ENCODE measurements at places on chromosomes 12 and 14.

DNA sequence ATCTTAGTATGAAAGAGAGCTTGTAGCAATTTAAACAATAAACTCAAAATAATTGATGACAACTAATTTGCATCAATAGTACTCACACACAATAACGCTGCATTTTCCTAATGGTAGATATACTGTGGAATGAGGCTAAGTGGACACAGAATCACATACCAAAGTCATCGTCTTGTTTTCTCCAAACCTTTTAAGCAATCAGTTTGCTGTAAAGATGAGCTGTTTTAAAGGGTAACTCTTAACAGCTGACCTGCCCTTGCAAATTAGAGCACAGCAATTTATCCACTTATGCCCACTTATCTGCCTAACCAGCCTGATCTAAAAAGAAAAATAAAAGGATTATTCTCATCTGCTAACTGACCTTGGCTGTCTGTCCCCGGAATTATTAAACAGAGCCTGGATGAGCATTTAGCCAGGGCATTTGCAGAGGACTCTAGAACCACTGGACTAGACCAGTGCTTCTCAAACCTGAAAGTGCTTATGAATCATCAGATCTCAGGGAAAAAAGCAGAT is 174.3 kb upstream of the BCL2L14 start:
- no peak for DNase-seq

DNA sequence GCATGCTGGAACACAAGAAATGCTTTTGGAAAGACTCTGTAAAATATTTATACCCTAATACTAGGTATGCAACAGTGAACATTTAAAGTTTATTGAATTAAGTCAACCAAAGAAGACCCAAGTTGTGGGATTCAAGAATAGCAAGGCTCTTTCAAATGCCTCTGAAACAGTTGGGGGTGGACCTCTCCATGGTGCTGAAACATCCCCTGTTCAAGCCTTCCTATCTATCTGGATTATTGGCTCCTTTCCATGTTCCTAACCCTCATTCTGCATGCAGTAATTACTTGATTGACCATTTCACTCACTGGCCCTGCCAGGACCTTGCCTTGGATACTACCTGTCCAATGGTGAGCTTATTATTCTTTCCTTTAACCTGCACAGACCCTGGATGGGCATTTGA is 349.7 kb downstream of the NRXN3 start:
- peak; percentile 2 for DNase-seq

DNA sequence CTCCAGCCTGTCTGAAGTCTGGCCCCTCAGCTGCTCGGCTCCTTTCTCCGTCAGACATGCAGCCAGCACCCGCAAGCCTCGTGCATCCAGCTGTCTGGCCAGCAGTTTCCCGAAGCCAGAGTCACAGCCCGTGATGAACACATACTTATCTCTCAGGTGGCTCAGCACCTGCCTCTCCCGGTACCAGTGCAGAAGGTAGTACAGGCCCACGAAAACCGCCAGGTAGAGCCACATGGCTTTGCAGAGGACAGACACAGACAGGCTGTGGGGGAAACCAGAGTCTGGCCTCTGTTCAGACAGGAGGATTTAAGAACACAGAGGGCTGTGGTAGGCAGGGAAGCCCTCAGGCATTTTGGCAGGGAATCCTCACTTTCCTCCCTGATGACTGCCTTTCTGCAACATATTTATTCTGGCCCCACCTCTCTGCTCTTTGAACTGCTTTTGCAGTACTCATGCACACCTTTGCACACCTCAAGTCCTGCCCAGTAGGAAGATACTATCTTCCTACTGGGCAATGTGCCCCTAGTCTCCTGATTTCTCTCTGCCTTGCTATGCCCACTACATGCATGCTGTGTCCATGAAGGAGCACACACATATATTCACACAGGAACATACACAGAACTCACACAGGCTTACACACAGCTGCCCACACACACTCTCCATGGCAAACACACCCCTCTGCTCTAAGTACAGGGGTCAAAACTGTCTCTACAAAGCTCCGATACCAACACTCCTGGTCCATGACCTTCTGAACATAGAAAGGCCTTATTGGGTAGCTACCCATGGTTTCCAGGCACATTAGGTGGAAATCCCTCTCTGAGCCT is at the start of gene RDH16:
Gene RDH16 (minus strand): TSS at position 380 of the 824 bp plus-strand sequence. CDS start 146 bp downstream, at position 234.
- no peak for DNase-seq

DNA sequence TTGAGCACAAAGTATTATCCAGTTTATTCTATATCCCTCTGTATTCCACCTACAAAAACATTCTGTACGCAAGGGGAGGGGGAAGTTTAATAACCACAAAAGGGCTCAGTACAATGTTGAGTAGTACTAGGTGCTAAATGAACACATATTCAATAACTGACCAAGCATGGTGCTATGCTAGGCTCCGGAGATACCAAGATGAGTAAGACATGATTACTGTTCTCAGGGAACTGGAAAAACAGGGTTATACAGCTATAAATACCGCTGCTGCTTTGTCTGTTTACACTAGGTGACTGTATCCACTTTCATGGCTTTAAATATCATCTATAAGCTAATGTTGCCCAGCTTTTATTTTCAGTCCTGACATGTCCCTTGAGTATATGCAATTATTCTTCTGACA is 135.8 kb downstream of the INSM2 start:
- DNase-seq, result peak; percentile 16

GRCh38 chr14:33808187-33808586 is 142.7 kb downstream of the EGLN3 start:
- DNase-seq, result no peak

DNA sequence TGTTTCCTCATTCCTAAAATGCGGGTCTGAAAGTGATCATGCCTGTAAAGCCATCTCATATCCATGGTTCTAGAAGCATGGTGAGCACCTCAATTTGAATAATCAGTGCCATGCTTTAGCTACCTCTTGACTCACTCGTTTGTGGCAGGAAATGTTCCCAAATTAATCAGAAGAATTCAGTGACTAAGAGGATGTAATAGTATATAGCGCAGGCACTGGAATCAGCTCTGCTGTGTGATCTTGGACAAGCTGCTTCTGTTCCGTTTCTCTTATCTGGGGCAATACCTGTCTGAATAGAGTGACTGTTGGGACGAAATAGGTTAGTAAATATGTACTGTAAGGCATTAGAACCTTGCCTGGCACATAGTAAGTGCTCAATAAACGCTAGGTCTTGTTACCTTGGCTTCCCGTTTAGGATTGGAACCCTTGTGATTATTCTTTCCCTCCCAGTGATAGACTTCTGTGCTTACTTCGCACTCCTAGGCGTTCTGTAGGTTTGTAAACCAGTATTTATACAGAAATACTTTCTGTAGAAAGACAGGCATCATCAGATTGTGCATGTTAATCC is 820 bp upstream of the SMAGP start:
- DNase-seq, result peak; percentile 60

GRCh38 chr12:24011927-24012507 is 62.5 kb upstream of the SOX5 start:
- DNase-seq, result no peak

DNA sequence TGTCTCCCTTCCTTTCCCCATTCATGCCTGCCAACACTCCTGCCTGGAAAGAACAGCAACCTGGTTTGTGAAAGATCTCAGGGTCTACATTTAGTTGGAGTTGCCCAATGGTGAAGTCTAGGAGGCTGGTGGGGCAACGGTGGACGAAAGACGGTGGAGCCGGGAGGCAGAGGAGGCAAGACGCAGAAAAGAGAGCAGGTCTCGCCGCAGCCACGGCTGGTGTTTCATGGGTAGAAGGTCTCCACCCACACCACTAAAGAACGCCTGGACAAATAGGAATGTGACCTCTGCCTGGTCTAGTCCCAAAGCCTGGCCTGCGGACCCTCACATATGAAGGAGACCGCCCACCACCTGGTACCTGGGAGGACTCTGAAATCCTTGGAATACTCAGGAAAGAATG is 185.6 kb downstream of the ALG10 start:
- no peak for DNase-seq

DNA sequence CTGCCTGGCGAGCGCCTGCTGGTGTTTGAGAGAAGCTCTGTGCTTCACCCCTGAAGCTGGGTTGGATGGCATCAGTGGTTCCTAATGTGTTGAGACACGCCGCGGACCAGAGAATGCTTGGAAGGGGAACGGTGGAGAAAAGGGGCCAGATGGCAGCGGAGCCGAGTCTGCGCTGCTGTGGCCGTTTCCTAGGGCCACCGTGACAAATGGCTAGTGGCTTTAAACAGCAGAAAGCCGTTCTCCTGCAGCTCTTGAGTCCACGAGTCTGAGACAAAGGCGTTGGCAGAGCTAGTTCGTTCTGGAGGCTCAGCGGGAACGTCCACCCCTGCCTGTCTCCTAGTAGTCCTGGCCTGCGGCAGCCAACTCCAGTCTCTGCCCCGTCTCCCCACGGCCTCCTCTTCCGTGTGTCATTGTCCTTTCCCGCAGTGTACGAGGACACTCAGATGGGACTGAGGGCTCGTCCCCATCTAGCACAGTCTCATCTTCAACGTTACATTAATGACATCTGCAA is 103.6 kb downstream of the ADGRD1 start:
- no peak for DNase-seq

DNA sequence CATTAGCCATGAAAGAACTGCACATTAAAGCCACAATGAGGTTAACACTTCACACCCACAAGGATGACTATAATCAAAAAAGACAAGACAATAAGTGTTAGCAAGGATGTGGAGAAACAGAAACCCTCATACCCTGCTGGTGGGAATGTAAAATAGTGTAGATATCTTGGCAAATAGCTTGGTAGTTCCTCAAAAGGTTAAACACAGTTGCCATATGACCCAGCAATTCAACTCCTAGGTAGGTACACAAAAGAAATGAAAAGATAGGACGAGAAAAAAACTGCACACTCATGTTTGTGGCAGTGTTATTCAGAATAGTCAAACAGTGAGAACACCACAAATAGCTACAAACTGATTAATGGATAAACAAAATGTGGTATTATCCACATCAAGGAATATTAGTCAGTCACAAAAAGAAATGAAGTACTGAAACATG is 93.5 kb downstream of the ATXN2 start:
- no peak for DNase-seq

DNA sequence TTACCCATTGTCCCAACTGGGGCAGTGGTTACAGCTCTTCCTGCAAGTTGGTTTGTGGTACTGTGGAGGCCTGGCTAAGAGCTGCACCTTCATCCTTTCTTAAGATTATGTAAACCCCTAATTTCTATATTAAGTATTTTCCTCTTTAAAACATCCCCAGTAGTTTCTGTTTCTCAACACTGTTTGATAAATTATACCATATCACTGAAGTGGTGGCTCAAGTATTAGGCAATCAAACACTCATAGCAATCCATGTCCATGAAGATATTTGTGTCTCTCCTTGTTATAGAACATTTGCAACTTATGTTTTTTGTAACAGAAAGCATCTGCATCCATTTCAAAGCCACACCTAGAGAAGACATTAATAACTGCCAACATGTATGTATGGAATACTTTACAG is 31.8 kb downstream of the ATXN3 start:
- peak; percentile 11 for DNase-seq

DNA sequence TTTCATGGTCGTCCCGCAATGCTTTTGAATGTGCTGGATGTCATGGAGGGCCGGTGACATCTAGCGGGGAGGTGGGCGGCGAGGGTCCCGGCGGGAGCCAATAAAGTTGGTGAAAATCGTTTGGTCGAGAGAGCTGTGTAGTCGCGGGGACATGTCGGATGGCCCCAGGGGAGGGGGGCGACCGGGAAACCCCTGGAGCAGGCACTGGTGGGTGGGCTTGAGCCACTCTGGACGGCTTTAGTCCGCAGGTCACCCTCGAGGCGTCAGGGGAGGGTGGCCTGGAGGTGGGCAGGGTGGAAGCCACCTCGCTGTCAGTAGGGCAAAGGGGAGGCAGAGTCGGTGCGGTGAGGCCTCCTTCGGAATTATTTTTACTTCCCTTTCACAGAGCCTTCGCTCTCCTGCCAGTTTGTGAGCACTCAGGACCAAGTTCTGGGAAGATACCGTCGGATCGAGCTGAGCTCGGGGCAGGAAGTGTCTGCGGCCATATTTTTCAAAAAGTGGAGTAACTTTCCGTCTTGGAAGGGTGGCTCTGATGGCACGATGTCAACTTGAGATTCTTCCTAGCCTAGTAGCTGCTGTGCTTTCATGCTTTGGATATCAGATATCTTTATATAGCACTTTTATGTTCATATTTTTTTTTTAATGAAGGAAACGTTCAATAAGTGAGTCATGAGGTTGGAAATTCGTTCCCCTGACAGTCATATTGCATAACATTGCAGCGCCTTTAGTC is 28.2 kb downstream of the WBP11 start:
- DNase-seq, result peak; percentile 80

DNA sequence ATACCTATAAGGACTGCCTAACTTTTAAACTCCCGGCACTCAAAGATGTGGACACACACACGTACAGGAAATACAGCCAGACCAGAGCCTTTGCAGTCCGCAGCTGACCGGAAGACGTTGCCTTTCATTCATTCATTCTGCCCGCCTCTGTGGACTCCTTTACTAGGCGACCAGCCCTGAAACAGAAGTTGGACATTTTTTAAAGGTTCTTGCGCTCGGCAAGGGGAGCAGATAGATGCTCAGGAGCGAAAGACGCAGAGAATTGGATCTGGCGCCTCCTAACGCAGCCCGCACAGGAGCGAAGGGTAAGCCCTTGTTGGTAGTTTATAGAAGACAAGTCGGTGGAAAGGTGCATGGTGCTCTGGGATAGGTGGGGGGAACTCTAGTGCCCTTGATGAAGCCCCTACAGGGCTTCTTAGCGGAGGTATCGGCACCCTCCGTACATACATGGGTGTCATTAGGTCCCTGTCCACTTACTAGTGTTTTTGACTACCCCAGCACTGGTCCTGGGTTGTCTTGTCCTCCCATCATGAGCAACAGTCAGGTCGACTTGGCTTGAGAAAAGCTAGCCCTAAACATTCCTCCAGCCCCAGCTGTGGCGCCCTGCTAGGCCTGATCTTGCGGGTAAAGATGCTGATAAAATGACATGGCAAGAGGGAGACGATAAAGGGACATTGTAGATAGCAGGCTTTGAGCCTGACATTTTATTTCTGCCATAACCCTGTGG is at the start of gene KDM2B:
Gene KDM2B (minus strand): TSS at position 65 of the 727 bp plus-strand sequence. CDS start 112 bp downstream, outside the sequence.
- peak; percentile 80 for DNase-seq

DNA sequence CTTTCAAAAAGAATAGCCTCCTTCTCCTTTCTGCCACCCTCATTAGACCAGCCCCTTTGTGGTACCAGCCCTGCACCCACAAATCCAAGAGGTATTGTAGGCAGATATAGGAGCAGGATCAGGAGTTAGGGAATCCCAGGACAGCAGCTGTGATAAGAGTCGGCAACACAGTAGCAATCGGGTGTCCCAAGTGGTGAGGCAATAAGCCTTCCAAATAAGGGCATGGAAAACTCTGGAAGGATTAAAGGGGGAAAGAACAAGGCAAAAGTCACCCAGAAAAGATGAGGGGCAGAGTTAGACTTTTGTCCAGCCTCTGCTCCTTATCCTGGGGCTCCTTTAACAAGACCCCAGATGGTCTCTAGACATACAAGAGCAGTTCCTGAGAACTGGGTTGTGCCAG is 204.2 kb downstream of the TBX5 start:
- no peak for DNase-seq
